ENCODE measurements at places on chromosomes 4 and X.
A peak's percentile ranks its signal among the peaks of the same experiment; 100 is the strongest.

- peak; percentile 5 for DNase-seq
Observed at GRCh38 chr4:144449611-144450010, 196.3 kb upstream of the HHIP start.

DNA sequence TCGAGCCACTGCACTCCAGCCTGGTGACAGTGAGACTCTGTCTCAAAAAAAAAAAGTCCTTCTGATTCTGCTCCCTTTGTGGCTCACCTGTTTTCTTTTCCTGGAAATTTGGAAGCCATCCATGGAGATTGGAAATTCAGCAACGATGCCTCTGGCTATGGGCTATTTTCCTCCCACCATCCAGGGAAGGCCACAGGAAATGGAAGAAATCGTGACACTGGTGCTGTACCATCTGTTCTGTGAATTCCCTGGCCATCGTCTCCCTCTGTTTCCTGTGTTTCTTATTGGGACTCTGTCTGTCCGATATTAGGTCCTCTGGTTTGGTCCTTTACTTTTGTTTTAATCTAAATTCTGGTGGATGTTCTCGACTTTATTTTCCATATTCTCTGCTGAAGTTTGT is 29.4 kb upstream of the ADRA2C start:
- no peak for DNase-seq

DNA sequence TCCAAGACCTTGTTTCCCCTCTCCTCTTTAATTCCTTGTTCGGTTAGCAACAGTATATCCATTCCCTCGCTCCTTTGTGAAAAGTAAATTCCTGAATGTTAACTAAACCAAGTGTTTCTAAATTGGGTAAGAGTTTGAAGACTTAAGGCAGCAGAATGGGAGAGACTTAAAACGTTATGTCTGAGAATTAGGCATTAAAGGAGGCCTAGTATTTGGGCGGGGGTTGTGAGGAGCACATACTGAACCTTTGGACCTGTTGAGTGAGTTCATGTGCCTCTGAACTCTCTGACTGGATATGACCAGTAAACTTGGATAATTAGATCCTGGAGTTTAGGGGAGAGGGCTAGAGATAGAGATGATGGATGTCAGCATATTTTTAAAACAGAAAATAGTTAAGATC is 1.2 kb downstream of the MSMO1 start:
- DNase-seq = no peak

DNA sequence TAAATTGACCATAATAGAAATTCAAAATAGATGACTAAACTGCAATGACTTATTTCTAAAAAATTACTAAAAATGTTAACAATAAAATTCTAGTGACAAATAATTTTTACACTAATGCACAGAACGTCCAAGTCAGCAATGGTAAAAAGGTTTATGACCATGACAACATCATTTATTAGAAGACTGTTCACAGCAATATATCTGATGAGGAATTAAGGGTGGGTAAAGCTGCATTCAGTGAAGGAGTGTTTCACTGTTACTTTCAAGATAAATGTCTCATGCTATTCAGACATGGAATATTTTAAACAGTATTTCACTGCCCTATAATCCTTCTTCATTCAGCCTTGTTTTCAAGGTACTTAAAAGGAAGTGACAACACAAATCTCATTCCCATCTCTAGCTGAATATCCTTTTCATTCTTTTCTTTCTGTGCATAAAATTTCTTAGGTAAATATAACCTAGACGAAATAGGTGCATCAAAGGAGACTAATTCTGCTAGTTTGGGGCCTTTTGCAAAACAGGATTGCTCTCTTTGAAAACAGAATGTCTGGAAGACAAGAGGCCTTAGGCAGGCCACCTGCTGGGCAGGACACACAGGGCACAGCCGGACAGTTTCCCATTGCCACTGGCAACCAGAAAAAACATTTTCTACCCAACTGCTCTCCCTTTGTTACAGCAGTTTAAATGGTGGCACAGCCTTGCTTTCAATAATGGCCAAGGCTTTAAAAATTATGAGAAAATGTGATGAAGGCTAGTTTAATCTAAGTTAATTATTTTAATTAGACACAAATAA is 600.3 kb downstream of the SPRY1 start:
- DNase-seq = peak; percentile 39

- DNase-seq = peak; percentile 62
Observed at GRCh38 chr4:147492306-147492705, 11.4 kb downstream of the EDNRA start.

GRCh38 chrX:41353985-41354384 is 20.0 kb downstream of the DDX3X start:
- DNase-seq = no peak

- peak; percentile 39 for DNase-seq
Observed at GRCh38 chr4:153223930-153224329, 19.7 kb downstream of the TRIM2 start.

- no peak for DNase-seq
Observed at GRCh38 chr4:76201276-76201675, 12.3 kb downstream of the SCARB2 start.

- DNase-seq = no peak
Observed at GRCh38 chr4:82906469-82906868, 5.9 kb downstream of the THAP9 start.

- DNase-seq = no peak
Observed at GRCh38 chrX:18895189-18895951, 88.5 kb downstream of the PHKA2 start.

DNA sequence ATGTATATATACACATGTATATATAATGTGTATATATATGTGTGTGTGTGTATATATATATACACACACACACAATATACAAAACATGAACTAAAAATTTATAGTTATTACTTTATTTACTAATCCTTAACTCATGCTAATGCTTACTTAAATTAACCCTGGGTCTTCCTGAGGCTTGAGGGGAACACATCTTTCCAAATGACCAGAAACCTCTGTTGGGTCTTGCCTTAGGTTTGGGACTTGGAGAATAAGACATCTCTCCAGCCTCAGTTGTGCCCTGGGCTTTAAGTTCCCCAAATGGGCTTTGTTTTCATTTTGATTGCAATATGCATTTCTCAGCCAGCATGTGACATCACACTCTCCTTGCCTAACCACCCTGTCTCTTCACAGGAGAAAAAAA is 7.7 kb downstream of the GEMIN8 start:
- DNase-seq = no peak

DNA sequence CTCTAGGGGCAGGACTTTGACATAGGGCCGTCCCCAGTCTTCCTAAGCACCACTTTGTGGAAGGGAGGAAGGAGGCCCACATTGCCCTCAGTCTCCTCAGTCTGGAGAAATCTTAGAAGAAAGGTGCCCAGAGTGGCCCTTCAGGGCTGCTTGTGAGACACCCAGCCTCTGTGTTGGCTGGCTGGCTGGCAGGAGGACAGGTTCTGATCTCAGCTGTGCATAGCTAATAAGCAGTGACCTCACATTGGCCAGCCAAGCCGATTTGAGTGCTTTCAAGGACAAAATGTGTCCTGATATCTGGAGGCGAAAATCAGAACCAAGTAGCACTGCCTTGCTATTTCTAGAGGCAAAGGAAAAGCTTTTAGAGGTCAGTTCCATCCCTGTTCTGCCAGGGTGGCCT is 211.5 kb downstream of the BCOR start:
- no peak for DNase-seq

- DNase-seq = peak; percentile 39
Observed at GRCh38 chrX:12249997-12250396, 111.7 kb downstream of the FRMPD4 start.

GRCh38 chr4:168480931-168481611 is 779 bp upstream of the DDX60L start:
- peak; percentile 85 for DNase-seq

GRCh38 chrX:46882266-46882665 is 30.0 kb upstream of the JADE3 start:
- no peak for DNase-seq

DNA sequence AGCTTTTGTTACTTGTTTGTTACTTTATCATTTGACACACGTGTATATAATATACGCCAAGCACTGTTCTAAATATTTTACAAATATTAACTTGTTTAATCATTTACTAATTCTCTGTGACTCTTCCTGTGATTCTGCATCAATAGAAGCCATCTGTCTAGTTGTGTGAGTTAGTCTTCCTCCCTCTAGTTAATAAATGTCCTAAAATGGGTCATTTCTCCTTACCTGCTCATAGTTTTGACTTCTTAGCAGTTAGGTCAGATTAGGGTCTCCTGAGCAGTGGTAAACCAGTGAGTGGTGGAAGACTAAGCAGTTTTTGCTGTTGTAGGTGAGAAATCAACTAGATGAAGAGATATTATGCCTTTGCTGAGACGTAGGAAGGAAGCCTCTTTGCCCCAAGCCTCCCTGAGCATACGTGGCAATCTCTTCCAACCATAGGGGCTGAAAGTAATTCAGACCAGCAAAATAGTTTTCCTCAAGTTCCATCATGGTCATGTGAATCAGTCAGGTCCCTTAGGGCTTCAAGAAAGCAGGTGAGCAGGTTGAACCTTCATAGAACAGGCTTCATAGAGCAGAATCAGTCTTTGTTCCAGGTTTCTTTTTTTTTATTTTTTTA is 38.7 kb upstream of the THOC2 start:
- no peak for DNase-seq

DNA sequence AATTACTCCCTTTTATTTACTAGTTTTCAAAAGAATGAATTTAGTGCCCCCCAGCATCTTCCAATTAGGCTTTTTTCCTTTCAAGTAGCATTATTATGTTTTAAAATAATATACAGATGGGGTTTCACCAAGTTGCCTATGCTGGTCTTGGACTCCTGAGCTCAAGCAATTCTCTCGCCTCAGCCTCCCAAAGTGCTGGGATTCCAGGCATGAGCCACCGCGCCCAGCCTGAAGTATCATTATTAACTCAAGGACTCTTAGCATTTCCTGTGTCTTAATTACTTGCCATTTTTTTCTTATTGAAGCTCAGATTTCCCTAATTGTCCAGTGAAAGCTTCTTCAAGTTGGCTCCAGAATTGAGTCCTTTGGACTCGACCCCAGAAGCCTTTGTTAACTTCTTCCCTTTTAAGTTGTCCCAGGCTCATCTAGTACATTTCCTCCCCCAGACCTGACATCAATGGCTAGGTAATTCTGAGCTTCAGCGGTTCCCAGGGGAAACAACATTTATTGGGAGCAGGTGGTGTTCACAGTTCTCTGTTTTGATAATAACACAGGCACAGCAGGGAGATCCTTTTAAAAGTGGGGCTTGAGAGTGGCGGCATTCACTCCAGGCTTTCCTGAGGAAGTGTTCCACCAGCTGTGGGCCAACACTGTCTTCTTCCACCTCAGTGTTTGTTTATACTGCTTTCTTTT is 10.0 kb downstream of the SAT1 start:
- no peak for DNase-seq

DNA sequence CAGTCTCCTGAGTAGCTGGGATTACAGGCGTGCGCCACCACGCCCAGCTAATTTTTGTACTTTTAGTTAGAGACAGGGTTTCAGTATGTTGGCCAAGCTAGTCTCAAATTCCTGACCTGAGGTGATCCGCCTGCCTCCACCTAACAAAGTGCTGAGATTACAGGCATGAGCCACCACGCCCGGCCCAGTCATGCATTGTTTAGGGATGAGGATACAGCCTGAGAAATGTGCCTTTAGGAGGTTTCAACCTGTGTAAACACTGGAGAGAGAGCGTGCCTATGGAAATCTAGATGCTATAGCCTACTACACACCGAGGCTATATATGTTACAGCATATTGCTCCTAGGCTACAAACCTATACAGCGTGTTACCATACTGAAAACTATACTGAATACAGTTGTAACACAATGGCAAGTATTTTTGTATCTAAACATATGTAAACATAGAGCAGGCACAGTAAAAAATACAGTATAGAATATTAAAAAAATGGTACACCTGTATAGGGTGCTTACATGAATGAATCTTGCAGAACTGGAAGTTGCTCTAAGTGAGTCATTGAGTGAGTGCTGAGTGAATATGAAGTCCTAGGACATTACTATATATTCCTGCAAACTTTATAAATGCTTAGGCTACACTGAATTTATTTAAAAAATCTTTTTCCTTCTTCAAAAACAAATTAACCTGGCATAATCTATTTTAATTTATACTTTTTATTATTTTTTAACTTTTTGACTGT is 588.2 kb upstream of the ADGRL3 start:
- peak; percentile 53 for DNase-seq

DNA sequence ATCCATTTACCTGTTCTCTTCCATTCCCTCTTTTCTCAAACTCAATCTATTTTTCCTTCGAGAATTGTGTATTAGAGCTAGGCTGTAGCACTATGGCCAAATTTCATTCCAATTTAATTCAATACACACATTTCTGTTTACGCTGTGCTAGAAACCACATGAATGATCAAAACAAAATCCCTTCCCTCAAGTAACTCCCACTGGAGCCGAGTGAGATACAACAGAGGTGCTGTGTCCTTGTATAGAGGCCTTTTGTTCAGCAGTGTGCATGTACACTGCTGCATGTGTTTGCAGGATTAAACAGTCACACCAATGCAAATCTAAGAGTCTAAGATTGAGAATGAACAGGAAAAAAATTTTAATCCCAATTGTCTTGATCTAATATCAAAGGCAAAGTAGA is 734.2 kb downstream of the RAPGEF2 start:
- DNase-seq = no peak

DNA sequence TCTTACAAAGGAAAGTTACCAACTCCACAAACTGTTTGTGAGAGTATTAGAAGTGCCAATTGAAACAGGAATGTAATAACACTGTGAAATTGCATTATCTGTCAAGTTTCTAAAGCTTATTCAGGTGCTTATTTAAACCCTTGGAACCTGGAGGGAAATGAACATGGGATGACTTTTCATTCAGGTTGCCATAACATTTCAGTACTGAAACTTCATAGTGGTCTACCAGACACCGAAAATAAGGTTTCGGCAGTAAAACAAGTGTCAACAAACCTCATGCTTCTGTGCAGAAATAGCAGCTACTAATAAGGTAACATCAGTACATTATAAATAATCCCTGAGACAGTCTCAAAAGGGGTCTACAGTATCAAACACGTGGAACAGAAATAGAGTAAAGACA is 890.7 kb upstream of the INTU start:
- DNase-seq = no peak

GRCh38 chr4:72555377-72555831 is 13.6 kb downstream of the ADAMTS3 start:
- DNase-seq = no peak

GRCh38 chr4:165684177-165684805 is 188.7 kb upstream of the TLL1 start:
- peak; percentile 53 for DNase-seq

DNA sequence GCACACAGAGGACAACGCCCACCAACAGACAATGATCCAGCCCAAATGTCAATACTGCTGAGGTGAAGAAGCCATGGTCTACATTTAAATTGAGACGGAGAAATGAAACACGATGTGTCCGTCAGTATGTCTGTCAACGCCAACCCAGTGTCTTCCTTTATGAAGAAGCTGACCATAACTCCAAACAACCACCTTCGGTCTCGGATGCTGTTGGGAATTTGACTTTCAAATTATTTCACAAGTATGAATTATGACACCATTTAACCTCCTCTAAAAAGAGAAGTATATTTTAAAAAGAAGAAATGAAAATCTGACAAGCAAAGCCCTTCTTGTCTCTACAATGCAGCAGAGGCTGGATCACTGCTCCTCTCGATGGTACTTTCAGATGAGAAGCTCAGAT is 123.7 kb upstream of the MAP3K15 start:
- no peak for DNase-seq

- no peak for DNase-seq
Observed at GRCh38 chr4:18209448-18209847, 187.9 kb upstream of the LCORL start.

GRCh38 chrX:32421266-32421665 is 790.1 kb downstream of the DMD start:
- DNase-seq = no peak
